ENCODE measurements at places on chromosomes 1 and 21.

- DNase-seq: peak; percentile 98
Measured at GRCh38 chr1:78831731-78832360, 174.7 kb downstream of the ADGRL4 start.

DNA sequence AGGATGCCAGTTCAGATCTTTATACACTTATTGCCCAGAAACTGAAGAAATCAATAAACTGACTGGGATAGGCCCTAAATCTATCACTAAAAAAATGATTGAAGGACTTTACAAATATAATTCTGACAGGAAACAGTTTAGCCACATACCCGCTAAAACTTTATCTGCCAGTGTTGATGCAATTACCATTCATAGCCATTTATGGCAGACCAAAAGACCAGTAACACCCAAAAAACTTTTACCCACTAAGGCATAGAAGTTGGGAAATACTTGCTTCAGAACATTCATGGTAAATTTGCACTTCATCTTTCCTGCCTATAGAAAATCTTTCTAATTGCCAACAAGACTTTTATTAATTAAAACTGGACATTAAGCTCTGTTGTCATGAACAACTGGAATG is 15.0 kb upstream of the GPR25 start:
- no peak for DNase-seq

DNA sequence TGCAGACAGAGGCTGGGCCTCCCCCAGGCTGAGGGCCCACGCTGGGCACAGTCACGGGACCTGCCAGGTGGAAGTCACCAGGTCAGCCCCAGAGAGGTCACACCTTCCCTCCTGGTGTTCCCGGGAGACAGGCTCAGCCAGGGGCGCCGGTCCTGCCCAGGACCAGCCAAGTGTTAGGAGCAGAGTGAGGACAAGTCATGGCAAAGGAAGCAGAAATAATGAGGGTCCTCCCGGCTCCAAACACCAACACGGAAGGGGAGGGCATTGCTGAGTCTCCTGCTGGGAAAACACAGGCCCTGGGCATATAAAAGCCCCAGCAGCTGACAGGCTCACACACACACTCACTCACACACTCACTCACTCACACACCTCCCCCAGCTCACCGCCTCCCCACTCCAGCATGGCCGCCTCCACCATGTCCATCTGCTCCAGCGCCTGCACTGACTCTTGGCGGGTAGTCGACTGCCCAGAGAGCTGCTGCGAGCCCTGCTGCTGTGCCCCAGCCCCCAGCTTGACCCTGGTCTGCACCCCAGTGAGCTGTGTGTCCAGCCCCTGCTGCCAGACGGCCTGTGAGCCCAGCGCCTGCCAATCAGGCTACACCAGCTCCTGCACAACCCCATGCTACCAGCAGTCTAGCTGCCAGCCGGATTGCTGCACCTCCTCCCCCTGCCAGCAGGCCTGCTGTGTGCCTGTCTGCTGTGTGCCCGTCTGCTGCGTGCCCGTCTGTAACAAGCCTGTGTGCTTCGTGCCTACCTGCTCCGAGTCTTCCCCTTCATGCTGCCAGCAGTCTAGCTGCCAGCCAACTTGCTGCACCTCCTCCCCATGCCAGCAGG is at the start of gene KRTAP10-10:
TSS of gene KRTAP10-10 (plus strand) at position 339 of the 833 bp plus-strand sequence. CDS start at position 401, 62 bp downstream.
- DNase-seq: no peak

DNA sequence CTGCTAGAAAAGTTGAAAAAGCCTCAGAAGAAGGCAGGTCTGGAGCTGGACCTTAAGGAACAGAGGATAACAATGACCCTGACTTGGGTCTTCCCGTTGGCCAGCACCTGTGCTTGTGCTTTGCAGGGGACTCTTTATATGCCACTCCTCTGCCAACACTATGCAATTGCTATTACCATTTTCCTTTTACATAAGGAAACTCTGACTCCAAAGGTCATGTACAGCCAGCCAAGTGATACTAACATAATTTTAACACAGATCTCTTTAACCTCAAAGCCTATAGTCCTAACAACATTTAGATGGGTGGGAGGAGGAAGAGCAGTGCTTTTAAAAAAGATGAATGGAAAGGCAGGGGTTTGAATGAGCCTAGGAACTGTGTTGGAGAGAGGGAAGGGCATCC is 106.6 kb upstream of the RAB4A start:
- no peak for DNase-seq

DNA sequence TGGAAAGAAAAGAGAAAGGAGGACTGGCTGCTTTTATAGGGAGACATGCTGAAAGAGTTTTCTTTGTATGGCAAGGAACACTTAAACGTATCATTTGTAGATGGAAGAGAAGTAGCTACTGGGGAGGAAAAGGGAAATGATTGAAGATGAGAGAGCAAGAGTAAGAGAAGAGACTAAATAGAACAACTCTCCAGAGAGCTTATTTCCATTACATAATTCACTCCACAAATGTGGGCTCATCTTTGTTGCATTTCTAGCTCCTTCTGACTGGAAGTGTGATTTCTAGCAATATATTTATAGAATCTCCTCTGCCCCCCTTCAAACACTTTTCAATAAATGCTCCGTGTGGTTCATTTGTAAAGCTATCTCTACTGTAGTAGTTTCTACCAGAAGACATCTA is 71.0 kb downstream of the ST6GALNAC5 start:
- DNase-seq: no peak

GRCh38 chr1:243489681-243490546 is 234.1 kb downstream of the SDCCAG8 start:
- DNase-seq: no peak
